Stimulated activated CD4-positive, alpha-beta T cell treated with anti-CD3 and anti-CD28 coated beads, Interleukin-4, amount 100 ng/mL, for 4 hours (primary cell): ENCODE measurements at places on chromosomes 13 and 19.
A peak's percentile ranks its signal among the peaks of the same experiment; 100 is the strongest.

GRCh38 chr13:49323344-49323743 is 75.6 kb downstream of the CDADC1 start:
- no peak for DNase-seq

DNA sequence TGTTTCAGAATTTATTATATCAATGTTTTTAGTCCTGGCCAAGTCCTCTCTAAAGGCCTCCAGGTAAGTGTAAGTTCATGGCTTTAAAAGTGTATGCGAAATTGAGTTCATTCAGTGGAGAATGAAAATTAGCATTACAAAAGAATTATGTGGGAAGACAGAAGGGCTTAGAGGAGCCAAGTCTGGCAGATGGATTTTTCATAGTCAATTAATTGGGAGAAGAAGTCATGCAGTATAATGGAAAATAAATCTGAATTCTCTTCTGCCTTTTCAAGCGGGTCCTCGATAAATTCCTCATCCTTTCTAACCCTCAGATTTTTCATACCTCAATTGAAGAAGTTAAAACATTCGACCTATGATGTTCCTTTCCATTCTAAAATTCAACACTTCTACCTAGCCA is 394.2 kb downstream of the ITGBL1 start:
- no peak for DNase-seq

- no peak for DNase-seq
Observed at GRCh38 chr19:13722146-13722545, 42.2 kb upstream of the MRI1 start.

DNA sequence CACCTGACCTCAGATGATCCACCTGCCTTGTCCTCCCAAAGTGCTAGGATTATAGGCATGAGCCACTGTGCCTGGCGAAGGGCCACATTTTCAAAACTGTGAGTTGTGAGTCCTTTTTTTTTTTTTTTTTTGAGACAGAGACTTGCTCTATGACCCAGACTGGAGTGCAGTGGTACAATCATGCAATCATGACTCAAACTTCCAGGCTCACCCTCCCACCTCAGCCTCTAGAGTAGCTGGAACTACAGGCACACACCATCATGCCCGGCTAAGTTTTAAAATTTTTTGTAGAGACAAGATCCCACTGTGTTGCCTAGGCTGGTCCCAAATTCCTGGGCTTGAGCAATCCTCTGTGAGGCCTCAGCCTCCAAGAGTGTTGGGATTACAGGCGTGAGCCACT is 3.8 kb upstream of the MYPOP start:
- DNase-seq, result no peak

- no peak for DNase-seq
Observed at GRCh38 chr13:61765181-61765742, 349.6 kb upstream of the PCDH20 start.

- DNase-seq, result no peak
Observed at GRCh38 chr19:18562086-18562485, 4.4 kb downstream of the KXD1 start.

- DNase-seq, result no peak
Observed at GRCh38 chr19:39372941-39373340, 18.0 kb downstream of the PAF1 start.

DNA sequence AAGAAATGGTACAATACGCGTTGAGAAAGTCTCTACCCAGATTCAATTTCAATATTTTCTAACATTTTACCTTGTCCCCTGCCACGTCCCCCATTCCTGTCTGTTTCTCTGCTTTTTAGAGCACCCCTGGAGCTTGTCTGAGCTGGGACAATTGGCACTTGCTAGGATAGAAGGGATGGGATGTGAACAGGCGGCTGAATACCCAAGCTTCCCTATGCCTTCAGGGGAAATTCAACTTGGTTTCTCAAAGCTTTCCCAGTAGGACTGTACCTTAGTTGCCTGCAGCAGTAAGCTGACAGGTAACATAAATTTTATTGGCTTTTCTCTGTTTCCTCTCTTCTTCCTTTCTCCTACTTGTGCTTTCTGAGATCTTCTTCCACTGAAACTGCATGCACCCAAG is 1663.3 kb downstream of the EFNB2 start:
- no peak for DNase-seq

DNA sequence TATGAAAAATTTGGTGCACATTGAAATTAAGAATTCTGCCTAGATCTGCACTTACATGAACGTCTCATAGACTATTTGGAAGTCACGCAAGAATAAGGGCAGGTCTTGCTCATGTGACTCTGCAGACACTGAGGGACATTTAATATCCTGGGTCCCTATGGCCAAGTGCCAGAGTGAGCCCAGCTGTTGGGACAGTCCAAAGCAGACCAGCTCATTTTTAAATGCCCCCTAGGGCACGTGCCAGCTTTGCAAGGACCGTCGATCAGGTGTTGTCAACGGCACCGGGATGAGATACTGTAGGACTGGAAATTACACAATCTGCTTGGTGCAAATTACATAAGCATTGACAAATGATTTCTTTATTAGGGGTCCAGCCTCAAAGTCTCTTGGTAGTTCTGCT is 293.6 kb downstream of the TEX29 start:
- DNase-seq, result no peak

GRCh38 chr13:112443191-112443994 is 67.2 kb downstream of the SPACA7 start:
- no peak for DNase-seq

DNA sequence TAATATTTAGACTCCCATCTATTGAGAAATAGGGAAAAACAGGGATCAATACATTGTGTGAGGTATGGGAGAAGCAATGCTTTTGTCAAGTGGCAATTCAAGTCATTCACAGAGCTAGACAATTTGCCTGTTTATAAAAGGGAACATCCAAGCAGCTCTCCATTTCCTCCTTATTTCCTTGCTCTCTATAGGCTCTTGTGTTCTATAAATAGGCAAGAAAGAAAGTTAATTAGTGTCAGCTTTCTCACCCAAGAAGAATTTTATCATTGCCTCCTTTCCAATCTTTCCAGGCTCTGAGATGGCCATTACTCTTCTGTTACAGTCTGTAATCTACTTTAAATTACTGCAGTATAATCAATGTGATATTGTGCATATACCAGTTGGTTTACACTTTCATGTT is 199.9 kb downstream of the LHFPL6 start:
- DNase-seq, result no peak

- DNase-seq, result no peak
Observed at GRCh38 chr13:83819611-83820010, 62.7 kb downstream of the SLITRK1 start.

DNA sequence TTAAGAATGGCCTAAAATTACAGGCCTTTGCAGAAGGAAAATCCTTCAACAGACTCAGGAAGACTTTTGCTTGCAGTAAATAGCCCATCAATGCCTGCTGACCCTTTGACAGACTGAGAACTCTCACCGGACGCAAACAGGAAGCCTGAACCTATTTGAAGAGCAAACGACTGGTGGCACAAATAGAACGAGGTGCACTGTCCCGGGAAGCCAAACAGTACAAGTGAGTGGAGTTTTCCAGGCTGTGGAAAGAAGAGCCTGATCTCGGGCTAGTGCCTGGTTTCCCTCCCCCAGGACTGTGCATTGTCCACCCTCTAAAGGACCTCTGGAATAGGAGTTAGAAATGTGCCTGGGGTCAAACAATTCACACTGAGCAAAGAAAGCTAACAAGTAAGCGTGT is 165.5 kb downstream of the FGF14 start:
- no peak for DNase-seq

GRCh38 chr19:3503036-3503572 is 2.6 kb upstream of the DOHH start:
- DNase-seq, result no peak

DNA sequence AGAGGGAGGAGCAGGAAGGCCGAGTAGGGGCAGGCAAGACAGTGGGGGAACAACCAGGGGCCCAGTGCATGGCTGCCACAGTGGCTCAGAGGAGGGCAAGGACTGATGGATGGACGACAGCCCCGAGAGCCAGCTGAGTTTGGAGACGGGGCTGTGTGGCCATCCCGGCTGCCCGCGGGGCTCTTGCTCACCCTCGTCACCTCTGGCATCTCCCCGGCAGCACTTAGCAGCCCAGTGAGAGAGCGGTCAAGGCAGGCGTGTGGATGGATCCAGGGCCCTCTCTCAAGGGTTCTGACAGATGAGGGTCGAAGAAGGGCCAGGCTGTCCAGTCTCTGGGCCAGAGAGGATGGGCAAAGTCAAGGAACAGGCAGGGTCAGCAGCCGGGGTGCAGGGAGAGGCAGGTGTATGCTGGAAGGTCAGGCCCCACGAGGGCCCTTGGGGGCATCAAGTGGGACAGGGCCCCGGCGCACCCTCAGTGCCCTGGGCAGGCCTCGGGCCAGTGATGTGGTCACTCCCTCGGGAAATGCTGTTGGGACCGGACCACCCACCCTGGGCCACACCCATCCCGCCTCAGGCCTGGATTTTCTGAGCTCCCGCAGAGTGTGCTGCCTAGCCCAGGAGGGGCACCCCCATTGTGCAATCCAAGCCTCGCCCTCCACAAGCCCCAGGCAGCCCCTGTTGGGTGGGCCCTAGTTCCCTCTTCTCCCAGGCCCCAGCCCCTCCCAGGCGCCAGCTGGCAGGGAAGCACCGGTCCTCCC is 56.4 kb upstream of the TPM4 start:
- DNase-seq, result no peak

- DNase-seq, result peak; percentile 79
Observed at GRCh38 chr13:114226699-114227323, 7.9 kb upstream of the CDC16 start.

DNA sequence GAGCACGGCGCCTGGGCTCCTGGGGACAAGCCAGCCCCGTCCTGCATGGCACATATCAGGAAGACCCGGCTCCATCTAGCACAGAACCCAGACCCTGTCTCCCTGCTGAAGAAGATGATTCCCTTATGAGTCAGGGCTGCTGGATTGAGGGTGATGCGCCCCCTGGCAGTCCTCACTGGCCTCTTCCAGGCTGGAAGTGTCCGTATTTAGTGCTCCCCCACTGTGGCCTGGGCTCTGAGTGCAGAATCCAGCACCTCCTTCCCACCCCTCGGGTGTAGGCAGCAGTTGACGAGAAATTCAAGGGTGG is 14.9 kb downstream of the COMP start:
- no peak for DNase-seq

- peak; percentile 86 for DNase-seq
Observed at GRCh38 chr19:18450931-18451836, 13.3 kb upstream of the ISYNA1 start.

- no peak for DNase-seq
Observed at GRCh38 chr13:71524245-71524612, 342.8 kb downstream of the DACH1 start.

DNA sequence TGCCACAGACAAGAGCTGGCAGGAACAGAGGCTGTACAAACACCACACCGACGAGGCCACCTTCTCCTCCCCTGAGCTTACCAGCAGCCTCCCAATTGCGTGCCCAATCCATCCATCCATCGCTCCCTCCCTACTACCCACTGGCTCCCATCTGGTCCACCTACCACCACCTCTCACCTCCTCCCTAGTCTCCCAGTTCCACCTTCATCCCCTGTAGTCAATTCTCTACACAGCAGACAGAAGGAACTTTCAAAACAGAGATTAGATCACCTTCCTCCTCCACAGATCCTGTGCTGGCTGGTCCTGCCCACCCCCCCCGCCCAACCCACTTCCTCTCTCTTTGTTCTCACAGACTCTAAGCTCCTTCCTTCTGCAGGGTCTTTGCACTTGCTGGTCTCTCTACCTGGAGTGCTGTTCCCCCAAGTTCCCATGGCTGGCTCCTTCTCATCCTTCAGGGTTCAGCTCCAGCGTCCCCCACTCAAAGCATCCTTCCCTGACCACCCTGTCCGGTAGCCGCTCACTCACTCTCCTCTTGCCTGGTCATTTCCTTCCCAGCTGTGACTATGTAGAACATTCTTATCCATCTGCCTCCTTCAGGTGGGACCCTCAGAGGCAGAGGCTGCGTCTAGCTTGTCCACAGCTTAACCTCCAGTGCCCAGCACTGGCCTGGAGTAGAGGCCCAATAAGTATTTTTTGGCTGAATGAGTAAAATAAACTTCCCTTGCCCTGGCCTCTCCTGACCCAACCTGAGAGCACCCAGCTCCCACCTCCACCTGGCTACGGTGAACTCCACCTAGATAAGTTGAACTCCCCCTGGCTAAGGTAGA is 23.0 kb downstream of the PIN1 start:
- peak; percentile 13 for DNase-seq

DNA sequence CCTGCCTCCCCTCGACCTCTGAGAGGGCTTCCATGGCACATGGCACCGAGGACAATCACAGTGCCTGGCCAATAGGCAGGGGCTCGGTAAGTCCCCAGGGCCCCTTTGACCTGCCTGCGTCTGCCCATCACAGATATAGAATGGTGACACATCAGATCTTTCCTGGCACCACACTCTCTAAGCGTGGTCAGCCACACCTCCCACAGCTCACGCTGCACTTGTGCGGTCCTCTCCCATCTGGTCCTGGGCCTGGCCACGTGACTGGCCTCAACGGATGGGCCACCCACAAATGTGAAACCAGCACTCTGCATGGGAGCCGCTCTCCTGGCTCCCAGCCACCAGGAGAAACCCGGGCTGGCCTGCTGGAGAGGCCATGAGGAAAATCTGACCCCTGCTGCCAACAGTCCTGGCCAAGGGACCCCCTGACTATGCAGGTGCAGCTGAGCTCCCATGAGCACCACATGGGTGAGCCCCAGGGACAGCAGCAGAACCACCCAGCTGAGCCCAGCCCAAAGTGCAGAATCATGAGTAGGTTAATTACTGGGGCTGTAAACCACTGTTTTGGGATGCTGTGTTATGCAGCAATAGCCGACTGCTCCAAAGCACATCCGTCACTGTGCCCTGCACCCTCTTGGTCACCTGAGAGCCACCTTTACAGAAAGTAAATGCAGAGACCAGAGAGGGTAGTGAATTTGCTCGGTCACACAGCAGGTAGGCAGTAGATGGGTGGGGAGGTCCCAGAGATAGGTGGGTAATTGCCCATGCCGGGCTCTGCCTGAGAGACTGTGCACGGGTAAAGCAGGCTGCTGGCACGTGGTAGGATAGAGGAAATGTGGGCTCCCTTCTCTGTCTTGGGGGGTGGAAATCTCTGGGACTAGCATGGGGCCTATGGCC is 9.7 kb upstream of the MEF2B start:
- no peak for DNase-seq

- no peak for DNase-seq
Observed at GRCh38 chr13:28755546-28755870, 36.7 kb upstream of the SLC46A3 start.

DNA sequence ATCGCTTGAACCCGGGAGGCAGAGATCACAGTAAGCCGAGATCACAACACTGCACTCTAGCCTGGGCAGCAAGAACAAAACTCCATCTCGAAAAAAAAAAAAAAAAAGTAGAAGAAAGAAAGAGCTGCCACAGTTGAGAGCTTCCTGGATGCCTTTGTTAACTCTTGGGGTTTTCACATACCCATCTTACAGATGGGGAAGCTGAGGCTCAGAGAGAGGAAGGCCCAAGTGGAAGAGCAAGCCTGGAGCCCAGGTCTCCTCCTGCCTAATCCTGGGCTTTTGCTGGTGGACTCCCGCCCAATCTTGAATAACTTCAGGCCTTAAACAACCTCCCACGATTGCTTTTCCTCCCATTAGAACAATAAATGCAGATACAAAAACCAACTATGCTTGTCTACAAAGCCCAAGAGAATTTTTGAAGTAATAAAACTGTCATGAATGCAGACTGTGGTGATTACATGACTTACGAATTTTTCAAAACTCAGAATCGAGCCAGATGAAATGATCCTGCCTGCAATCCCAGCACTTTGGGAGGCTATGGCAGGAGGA is 41.7 kb downstream of the LTBP4 start:
- no peak for DNase-seq

- DNase-seq, result no peak
Observed at GRCh38 chr19:46193678-46194077, 35.9 kb upstream of the IGFL1 start.
